Dermis blood vessel endothelial cell (primary cell): ENCODE measurements at places on chromosomes 12 and 14. TPM values are rescaled to one million over a fixed set of nuclear protein-coding genes. Genes with fewer than 3 reads are reported as not detected.
A peak's percentile ranks its signal among the peaks of the same experiment; 100 is the strongest.

- DNase-seq, result no peak
Observed at GRCh38 chr14:76612654-76613053, 148.6 kb upstream of the VASH1 start.

- DNase-seq, result peak; percentile 48
Observed at GRCh38 chr12:90897316-90897715, 57.7 kb downstream of the CCER1 start.

GRCh38 chr12:23803540-23803939 lies 145.9 kb downstream of the SOX5 start:
- no peak for DNase-seq

GRCh38 chr14:89422181-89422951 lies 5.3 kb upstream of the FOXN3 start:
- no peak for DNase-seq

DNA sequence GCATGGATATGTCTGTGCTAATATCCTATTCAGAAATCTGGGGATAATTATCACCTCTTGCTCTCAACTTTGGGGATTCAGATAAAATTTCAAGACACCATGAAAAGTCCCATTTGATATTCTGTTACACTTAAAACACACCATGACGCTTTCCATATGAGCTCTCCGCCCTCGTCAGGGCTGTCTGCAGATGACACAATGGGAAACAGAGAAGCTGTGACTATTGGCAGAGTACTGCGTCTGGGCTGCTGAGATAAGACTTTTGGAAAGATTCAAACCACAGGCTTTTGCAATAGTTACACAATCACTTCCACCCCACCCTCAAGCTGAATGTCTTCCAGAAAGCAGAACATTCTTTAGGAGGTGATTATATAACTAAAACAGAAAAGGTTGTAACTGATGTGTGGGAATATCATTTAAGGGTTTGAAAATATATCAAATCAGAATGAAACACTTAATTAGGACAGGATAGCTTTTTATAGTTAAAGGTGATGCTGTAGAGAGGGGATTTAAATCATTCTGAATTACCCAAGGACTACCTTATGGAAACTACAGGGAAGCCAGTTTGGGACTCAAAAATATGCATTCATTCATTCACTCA lies 75.3 kb upstream of the TMPO start:
- peak; percentile 85 for DNase-seq

- no peak for DNase-seq
Observed at GRCh38 chr14:91906374-91906773, 39.0 kb upstream of the TC2N start.

- DNase-seq, result peak; percentile 4
Observed at GRCh38 chr12:64582862-64583261, 27.4 kb upstream of the RASSF3 start.

DNA sequence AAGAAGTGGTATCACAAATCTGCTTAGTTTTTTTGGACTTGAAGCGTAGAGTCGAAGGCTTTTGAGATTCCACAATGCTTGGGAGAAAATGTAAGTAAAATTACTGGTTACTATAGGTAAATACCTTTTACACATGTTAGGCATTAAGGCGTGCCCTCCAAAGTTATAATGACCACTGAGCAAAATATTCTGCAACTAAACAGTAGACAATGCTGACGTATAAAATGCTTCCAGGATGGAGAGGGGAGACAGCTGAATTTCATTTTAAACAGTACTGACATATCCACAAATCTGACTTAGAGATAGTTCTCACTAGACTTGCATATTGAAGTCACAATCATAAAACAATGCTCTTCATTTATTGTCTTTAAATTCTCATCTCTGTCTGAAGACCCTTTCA lies 144.5 kb upstream of the DCN start:
- DNase-seq, result no peak

DNA sequence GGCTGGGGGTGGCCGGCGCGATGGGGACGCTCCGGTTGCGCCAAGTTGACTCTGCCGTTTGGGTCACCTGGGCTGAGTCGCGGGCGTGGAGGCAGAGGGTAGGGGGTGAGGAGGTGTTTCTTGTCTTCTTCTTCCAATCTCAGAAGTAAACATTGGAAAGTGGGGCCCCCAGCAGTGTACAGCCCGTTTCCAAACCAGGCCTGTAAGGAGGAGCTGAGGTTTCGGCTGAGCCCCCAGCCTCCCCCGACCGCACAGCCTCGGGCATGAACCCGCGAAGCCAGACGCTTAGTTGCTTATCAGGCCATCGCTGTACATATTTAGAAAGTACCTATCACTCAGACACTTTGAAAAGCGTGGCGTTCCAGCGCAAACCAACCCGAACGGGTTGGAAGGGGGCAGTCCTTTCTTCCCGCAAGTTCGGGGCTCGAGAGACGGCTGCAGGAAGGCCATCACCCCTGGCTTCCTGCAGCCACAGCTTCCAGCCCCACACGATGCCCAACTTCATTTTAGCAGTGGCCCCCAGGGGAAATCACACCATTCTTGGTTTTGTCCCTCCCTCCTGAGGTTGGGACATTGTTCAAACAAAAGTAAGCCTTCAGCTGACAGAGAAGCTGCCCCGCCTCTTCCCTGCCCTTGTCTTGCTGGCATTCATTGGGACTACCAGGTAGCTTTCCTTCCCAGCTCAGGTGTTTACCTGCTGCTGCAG lies 164.1 kb downstream of the ZFP36L1 start:
- DNase-seq, result no peak

- DNase-seq, result peak; percentile 19
Observed at GRCh38 chr14:52073251-52073650, 4.4 kb upstream of the NID2 start.

GRCh38 chr14:98028162-98028561 lies 1231.0 kb downstream of the VRK1 start:
- DNase-seq, result no peak

DNA sequence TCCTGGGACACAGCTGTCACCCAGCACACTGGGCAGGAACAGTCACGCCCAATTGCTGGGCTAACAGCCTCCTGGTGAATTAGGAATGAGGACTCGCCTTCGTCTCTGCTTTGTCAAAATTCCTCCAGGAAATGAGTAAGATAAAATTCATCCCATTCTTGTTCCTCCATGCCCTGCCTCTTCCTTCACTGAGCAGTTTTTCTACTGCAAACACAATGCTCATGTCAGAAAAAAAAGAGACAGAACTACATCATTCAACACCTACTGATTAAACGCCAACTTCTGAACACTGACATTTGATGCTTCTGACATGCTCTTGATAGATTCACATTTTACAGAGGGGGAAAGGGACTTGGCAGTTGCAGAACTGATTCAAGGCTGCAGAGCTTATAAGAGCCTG lies 37.5 kb upstream of the DTX1 start:
- peak; percentile 79 for DNase-seq

GRCh38 chr12:27193854-27194544 lies 50.1 kb upstream of the STK38L start:
- peak; percentile 59 for DNase-seq

Gene MORN3
- total RNA-seq, result 0.28 TPM in 1 of 2 replicates, not detected in the other

Gene KLHDC1
- total RNA-seq, result 1.6 and 6.6 TPM in 2 replicates

Gene ANKRD33
- total RNA-seq, result 0.19 TPM in 1 of 2 replicates, not detected in the other

Gene CCDC88C
- 31.1 and 50.0 TPM in 2 replicates for total RNA-seq

Gene ERP27
- 0.14 TPM in 1 of 2 replicates, not detected in the other for total RNA-seq

Gene GPR137C
- total RNA-seq, result 1.4 and 2.2 TPM in 2 replicates

Gene SLC6A15
- total RNA-seq, result 0.51 and 2.2 TPM in 2 replicates

Gene OR6C2
- total RNA-seq, result not detected in 2 replicates
